Naive B cell (primary cell): ENCODE measurements at places on chromosomes 7 and 10.

- H3K4me3 ChIP-seq, result no peak overlapping the region
- DNase-seq, result no peak
- H3K27me3 ChIP-seq, result no peaks in the 10 kb centered on the region
- H3K36me3 ChIP-seq, result no peaks in the 10 kb centered on the region
- no peaks in the 10 kb centered on the region for H3K4me1 ChIP-seq
Measured at GRCh38 chr7:36165059-36165458, 12.0 kb downstream of the EEPD1 start.

DNA sequence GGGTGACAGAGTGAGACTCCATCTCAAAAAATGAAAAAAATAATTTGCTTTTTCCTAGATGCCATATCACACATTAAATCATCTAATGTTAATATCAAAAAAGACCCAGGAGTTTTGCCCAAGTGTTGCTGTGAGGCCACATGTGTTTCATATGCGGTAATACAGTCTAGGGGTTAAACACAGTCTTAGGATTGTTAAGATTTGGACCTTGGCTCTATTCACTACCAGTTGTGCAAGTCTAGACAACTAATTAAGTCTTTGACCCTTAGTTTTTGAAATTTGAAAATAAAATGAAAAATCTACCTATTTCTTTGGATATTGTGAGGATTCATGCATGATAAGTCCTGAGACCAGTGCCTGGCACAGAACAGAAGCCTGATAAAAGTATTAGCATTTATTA, 14.9 kb upstream of the MALRD1 start:
- no peak overlapping the region for H3K4me3 ChIP-seq
- H3K36me3 ChIP-seq, result no peaks in the 10 kb centered on the region
- no peak for DNase-seq
- no peaks in the 10 kb centered on the region for H3K4me1 ChIP-seq
- H3K27ac ChIP-seq, result no peak overlapping the region

DNA sequence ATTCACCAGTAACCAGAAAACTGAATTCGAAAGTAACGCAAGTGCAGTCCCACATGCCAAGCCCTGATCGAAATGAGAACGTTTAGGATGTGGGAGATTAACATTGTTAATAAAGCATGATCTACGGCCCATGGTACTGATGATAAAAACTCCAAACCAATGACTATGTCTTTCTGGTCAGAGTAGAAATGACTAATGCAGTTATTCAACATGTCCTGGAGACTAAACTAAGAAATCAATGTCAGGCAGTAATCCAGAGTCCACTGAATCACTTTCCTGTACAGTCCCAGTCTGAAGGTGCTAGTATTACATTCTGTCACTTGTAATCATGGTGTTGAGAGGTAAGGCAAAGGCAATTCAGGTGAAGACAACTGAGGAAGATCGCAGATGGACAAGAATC, 14.4 kb downstream of the NPSR1 start:
- DNase-seq, result no peak
- no peaks in the 10 kb centered on the region for H3K36me3 ChIP-seq
- no peak overlapping the region for H3K4me3 ChIP-seq
- H3K27me3 ChIP-seq, result no peaks in the 10 kb centered on the region

GRCh38 chr7:88546808-88547207, 212.7 kb upstream of the ZNF804B start:
- no peak for DNase-seq
- no peak overlapping the region for H3K27ac ChIP-seq

- no peak overlapping the region for H3K4me3 ChIP-seq
- H3K27ac ChIP-seq, result no peak overlapping the region
- H3K4me1 ChIP-seq, result peaks cover 3% of the 10 kb centered on the region
- H3K27me3 ChIP-seq, result peaks cover 53% of the 10 kb centered on the region
- no peak for DNase-seq
- peaks cover 14% of the 10 kb centered on the region for H3K36me3 ChIP-seq
Measured at GRCh38 chr10:35612385-35613106, 7.4 kb downstream of the GJD4 start.

DNA sequence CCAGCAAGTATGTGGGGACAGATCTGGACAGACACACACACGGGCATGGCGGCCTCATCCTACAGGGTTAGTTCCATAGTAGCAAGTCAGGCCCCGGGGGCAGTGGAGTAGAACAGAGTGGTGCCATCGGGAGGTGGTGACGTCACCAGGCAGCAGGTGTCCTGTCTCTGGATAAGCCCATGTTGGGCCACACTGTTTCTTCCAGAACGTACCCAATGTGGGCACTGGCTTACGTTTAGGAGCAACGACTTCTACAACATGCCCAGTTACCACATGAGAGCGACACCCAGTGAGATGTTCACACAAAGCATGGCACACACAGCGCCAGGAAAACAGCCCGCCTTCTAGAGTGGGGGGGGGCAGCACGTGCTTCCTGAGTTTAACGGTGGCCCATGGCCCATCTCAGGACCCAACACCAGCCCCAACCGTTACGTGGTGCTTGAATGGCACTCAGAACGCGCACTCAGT, 67.8 kb downstream of the CTBP2 start:
- no peak for DNase-seq
- H3K4me1 ChIP-seq, result no peaks in the 10 kb centered on the region
- peaks cover 38% of the 10 kb centered on the region for H3K27me3 ChIP-seq
- no peaks in the 10 kb centered on the region for H3K36me3 ChIP-seq
- H3K27ac ChIP-seq, result no peak overlapping the region

DNA sequence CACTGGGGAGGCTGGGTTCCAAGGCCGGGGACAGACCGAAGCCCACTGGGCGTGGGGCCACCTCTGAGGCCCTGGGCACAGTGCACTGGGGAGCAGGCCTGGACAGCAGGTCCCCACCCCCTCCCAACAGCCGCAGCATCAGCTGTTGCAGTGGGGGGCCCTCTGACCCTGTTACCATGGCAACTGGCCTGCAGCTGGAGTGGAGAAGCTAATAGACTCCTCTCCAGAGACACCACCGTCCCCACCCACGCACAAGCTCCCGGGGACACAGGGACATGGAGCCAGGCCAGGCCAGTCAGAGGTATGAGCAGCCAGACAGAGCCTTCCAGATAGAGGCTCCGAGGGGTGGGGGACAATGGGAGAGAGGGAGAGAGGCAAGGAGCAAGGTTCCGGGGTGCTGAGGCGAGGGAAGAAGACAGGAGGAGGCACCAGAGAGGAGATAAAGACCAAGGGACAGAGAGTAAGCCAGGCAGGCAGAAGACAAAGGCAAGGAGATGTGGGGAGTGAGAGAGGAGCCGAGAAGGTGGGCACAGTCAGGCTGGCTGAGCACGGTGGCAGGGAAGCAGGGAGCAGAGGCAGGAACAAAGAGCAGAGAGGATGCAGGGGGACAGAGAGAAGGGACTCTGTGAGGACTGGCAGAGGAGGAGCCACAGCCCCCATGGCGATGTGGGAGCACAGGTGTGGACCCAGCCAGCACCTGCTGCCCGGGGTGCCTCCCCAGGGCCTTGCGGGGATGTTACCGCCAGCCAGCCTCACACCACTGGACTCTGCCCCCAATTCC, 6.7 kb downstream of the KCNH2 start:
- H3K27me3 ChIP-seq, result peaks cover 56% of the 10 kb centered on the region
- peak overlapping the region; percentile 41 for H3K4me3 ChIP-seq
- H3K4me1 ChIP-seq, result peaks cover 18% of the 10 kb centered on the region
- DNase-seq, result no peak
- H3K36me3 ChIP-seq, result peaks cover 1% of the 10 kb centered on the region

DNA sequence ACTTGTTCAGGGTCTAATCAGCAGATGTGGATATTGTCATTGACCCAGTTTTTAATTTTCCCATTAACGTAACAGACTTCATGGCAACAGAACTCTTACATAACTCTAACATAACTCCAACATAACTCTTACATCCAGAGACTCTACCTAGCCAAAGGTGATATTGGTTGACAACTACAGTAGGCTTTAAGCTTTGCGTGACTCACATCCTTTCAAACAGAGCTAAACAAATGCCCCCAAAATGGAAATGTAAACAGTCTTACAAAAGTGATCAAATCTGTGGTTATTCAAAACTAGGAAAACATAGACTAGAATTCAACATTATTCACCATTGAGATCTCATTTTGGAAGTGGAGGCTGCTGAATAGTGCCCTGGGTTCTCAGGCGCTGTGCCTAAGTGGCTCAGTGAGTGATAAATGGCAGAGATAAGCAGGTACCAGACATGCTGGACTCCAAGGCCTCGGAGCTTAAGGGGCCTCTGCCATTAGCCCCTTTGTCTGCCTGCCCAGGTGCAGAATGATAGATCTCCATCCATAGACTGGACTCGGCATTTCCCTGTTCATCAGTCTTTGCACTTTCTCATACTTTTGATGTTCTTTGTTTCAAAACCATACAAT, 34.3 kb upstream of the BTBD16 start:
- no peaks in the 10 kb centered on the region for H3K4me1 ChIP-seq
- no peaks in the 10 kb centered on the region for H3K36me3 ChIP-seq
- no peak overlapping the region for H3K4me3 ChIP-seq
- peak overlapping the region; percentile 65 for H3K27ac ChIP-seq

DNA sequence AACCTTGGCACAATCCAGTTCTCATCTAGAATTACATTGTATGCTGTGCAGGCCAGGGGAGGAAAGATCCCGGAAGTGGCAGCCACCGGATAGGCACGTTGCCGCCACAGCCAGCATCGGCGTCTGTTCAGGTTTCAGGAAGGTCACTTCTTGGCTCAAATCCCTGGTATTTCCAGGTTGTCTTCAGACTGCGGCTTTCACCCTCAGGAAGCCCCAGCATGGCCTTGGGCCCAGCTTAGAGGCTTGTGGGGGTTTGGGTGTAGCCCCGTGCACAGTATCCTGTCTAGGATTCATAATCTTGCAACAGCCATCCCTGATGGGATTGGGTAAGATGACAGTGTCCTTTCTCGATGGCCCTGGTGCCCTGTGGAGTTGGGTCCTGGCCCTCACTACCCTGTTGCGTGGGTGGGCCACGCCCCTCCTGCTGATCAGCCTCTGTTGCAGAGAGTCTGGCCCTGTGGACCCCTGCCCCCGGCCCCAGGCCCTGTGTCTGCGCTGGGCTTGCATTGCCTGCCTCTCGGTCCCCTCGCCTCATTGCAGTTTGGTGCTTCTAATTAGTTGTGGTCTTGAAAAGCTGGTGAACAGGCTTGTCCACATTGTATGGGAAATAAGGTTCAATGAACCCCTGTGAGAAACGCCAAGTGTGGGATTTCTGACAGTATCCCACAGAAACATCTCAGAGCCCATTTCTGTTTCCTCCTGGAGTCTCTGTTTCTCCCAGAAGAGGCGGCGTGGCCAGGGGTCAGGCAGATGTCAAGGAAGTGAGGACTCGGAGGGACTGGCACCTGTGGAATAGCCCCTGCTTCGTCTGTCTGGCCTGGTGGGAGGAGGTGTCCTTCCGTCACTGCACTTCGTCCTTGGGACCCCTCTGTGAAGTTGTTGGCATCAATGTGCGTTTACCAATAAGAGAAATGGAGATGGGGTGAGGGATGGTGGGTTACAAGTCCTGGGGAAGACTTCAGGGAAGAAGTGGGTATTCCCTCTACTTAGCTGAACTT, 77.5 kb downstream of the MGMT start:
- no peaks in the 10 kb centered on the region for H3K27me3 ChIP-seq
- H3K27ac ChIP-seq, result no peak overlapping the region
- no peak overlapping the region for H3K4me3 ChIP-seq
- H3K4me1 ChIP-seq, result peaks cover 20% of the 10 kb centered on the region
- H3K36me3 ChIP-seq, result peaks cover 8% of the 10 kb centered on the region

DNA sequence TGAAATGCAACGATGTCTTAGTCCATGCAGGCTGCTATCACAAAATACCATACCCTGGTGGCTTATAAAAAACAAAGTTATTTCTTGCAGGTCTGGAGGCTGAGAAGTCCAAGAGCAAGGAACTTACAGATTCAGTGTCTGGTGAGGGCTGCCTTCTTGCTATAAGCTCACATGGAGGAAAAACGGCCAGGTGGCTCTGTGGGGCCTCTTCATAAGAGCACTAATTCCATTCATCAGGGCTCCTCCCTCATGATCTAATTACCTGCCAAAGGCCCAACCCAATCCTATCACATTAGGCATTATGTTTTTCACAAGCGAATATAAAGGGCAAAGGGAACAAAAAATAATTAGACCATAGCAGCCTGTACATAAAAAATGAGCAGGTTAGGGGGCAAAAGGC, 35.4 kb downstream of the PAPSS2 start:
- no peak overlapping the region for H3K27ac ChIP-seq
- no peak for DNase-seq
- no peaks in the 10 kb centered on the region for H3K36me3 ChIP-seq
- H3K27me3 ChIP-seq, result peaks cover 6% of the 10 kb centered on the region
- no peaks in the 10 kb centered on the region for H3K4me1 ChIP-seq

GRCh38 chr10:25209618-25210017, 34.8 kb downstream of the GPR158 start:
- no peak overlapping the region for H3K4me3 ChIP-seq
- no peaks in the 10 kb centered on the region for H3K4me1 ChIP-seq
- H3K27ac ChIP-seq, result no peak overlapping the region
- no peak for DNase-seq

DNA sequence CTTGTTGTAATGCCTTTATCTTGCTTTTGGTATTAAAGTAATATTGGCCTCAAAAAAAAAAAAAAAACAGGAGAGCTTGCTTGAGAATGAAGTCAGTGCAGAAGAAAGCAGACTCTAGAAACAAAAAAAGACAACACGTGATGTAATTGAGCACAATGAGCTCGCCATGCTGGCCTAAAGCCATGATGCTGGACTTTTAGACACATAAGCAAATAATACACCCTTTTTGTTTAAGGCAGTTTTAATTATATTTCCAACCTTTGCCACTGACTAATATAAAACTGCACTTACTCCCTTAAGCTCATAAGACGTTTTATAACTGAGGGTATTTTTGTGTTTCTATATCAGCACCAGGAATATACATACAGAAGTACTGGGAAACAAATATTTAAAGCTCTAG, 798.3 kb downstream of the KCNMA1 start:
- H3K36me3 ChIP-seq, result no peaks in the 10 kb centered on the region
- H3K27me3 ChIP-seq, result peaks cover 8% of the 10 kb centered on the region
- no peak overlapping the region for H3K4me3 ChIP-seq
- DNase-seq, result no peak
- H3K27ac ChIP-seq, result no peak overlapping the region

GRCh38 chr7:96126382-96126781, 195.5 kb downstream of the SLC25A13 start:
- no peak overlapping the region for H3K27ac ChIP-seq
- peaks cover 23% of the 10 kb centered on the region for H3K36me3 ChIP-seq
- DNase-seq, result no peak

DNA sequence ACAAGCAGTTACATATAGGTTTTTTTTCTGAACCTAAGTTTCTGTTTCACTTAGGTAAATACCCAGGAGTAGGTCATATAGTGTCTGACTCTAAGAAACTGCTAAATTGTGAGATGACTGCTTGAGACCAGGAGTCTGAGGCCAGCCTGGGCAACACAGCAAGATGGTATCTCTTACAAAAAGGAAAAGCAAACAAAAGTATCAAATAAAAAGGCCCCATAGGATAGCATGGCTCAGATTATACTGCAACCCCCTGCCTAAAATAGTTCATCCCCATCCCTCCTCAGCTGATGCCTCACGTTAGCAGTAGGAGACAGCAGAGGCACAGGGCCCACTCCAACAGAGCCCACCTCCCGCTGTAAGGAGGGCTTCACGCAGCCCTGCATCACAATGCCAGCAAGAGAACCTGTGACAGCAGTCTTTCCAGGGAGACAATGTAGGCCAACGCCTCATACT, 90.3 kb downstream of the SRPK2 start:
- H3K27ac ChIP-seq, result no peak overlapping the region
- H3K4me1 ChIP-seq, result peaks cover 32% of the 10 kb centered on the region
- H3K27me3 ChIP-seq, result no peaks in the 10 kb centered on the region
- DNase-seq, result no peak
- H3K4me3 ChIP-seq, result no peak overlapping the region

- no peak for DNase-seq
- peak overlapping the region; percentile 58 for H3K4me3 ChIP-seq
- H3K27me3 ChIP-seq, result no peaks in the 10 kb centered on the region
- H3K36me3 ChIP-seq, result peaks cover 22% of the 10 kb centered on the region
- peak overlapping the region; percentile 92 for H3K27ac ChIP-seq
Measured at GRCh38 chr10:14588084-14588937, 186.4 kb downstream of the FAM107B start.
